ENCODE measurements at places on chromosomes 3 and 15. TPM values are rescaled to one million over a fixed set of nuclear protein-coding genes. Genes with fewer than 3 reads are reported as not detected.

Gene GPR171
- total RNA-seq, result not detected

Gene NPAP1
- not detected for total RNA-seq

Gene TPRG1
- 0.28 TPM for total RNA-seq

Gene TGM5
- not detected for total RNA-seq

Gene ADAMTSL3
- 0.31 TPM for total RNA-seq

Gene PCBP4
- 11.7 TPM for total RNA-seq

Gene GOLGA6D
- not detected for total RNA-seq

Gene ARGFX
- not detected for total RNA-seq

Gene PIGZ
- total RNA-seq, result 1.2 TPM

Gene SUCNR1
- 0.16 TPM for total RNA-seq

Gene DZIP1L
- 6.8 TPM for total RNA-seq

Gene THBS1
- 29.3 TPM for total RNA-seq

Gene ATP13A4
- not detected for total RNA-seq

Gene TMEM266
- total RNA-seq, result 0.05 TPM

Gene GPR62
- not detected for total RNA-seq

Gene CPN2
- total RNA-seq, result not detected

Gene THRB
- total RNA-seq, result 1.8 TPM

Gene GOLGA6L4
- 0.28 TPM for total RNA-seq

Gene SERPINI1
- total RNA-seq, result 2.6 TPM

Gene AHSG
- not detected for total RNA-seq

Gene PPP1R14D
- 0.28 TPM for total RNA-seq

Gene NR1I2
- total RNA-seq, result not detected

Gene ABHD17C
- 48.8 TPM for total RNA-seq

Gene PATL2
- 0.33 TPM for total RNA-seq

Gene CP
- total RNA-seq, result 6.5 TPM

Gene SELENOS
- total RNA-seq, result 134 TPM

Gene FGD5
- not detected for total RNA-seq

Gene ZNF860
- total RNA-seq, result 1.0 TPM

Gene ANKUB1
- total RNA-seq, result not detected

Gene RARB
- 6.6 TPM for total RNA-seq

Gene FAM227B
- total RNA-seq, result 1.1 TPM

Gene PROS1
- 9.9 TPM for total RNA-seq

Gene RBPMS2
- total RNA-seq, result 8.4 TPM

Gene SCG5
- total RNA-seq, result 2.2 TPM

Gene TMEM108
- total RNA-seq, result not detected

Gene CYP1A1
- total RNA-seq, result 3.1 TPM

Gene TM6SF1
- total RNA-seq, result 0.17 TPM

Gene GPR15
- total RNA-seq, result not detected

Gene TM4SF18
- total RNA-seq, result 44.7 TPM

Gene FOXB1
- not detected for total RNA-seq

Gene NR2E3
- total RNA-seq, result 0.18 TPM

Gene CIDEC
- 2.8 TPM for total RNA-seq

Gene MELTF
- 46.4 TPM for total RNA-seq

Gene LMAN1L
- total RNA-seq, result not detected

Gene ZNF620
- 1.9 TPM for total RNA-seq

Gene SOX14
- total RNA-seq, result not detected

Gene RAB43
- 4.9 TPM for total RNA-seq

Data from A549 treated with DMSO at 1 μM for 4 hours (cell line).